GM23338 (cell line): ENCODE measurements at places on chromosomes 2 and 18.

DNA sequence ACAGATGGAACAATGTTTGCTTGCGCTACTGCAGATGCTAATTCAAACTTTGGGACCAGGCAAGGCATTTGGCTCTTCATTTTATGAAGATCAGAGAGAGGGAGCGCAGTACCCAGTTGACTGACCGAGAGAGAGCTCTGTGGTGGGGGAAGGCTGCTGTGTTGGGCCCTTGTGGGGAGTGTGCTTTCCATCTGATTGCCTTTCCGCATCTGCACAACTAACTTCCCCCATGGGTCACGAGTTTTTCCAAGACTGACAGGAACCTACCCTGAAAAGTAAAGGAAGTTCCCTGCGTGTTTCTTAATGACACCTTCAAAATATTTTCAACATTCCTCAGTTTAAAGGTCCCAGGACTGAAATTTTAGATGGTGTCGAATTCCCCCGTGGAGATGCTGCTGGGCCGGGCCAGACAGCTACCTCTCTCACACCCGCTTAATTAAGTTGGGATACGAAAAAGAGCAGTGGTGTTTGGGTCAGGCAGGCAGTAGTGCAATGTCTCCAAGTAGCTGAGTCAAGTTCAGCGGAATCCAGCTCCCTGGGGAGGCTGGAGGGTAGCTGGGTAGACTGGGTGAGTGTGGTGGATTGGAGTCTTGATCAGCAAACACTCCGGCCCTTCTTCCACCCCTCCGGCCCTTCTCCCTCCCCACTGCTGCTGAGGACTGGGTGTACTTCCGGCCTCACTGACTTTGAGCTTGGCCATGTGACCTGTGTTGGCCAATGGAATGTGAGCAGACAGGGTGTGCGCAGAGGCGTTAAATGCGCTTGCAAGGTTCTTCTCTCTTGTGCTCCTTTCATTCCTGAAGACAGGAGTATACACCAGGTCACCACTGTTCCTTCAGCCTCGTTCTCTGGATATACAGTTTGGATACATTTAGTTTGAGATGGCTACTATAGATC, 2.3 kb upstream of the ARHGAP25 start:
- DNase-seq, result no peak

- peak; percentile 13 for DNase-seq
Measured at GRCh38 chr2:160479269-160479668, 14.3 kb downstream of the RBMS1 start.

- DNase-seq, result peak; percentile 91
Measured at GRCh38 chr2:11123856-11124759, 31.2 kb upstream of the SLC66A3 start.

DNA sequence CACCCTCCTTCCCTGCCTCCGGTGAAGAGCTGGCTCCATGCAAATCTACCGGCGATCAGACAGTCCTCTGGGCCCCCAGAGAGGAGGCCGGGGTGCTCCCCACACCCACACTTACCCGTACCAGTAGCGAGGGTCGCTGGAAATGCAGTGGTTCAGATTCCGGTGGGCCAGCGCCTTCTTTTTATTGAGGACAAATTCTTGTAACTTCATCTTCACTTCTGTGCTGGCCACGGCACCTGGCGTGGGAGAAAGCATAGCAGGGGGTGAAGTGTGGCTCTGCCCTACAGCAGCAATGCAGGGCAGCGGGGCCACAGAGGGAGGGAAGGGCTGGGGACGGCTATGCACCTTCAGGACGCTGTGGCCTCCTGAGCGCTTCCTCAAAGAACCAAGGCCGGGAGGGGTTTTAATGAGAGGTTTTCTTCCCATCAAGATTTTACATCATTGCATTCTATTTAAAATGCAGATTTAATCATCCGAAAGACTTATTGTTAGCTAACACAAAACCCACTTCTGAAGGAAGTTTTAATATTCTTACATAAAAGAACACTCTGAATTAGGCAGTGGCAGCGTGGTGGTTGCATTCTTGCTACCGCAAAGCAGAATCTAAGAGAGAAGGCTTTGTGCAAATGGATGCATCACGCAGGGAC, 237.0 kb downstream of the HDAC4 start:
- DNase-seq, result no peak

- DNase-seq, result no peak
Measured at GRCh38 chr2:33108483-33109443, 162.0 kb downstream of the LTBP1 start.

DNA sequence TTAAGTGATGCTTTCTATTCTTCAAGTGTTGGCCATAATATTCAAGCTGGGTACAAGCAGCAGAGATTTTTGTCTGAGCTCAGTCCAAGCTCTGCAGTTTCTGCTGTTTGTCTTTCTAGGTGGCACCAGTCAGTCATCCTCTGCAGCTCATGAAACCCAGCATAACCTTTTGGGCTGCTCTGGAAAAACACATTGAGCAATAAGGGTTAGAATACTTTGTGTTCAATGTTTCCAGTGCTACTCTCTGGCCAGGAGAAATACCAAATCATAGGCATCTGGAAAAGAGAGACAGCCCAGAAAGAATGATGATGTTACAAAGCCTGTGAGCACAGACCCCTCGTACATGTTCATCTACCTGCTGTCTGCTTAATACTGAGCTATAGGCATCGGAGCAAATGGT, 19.5 kb upstream of the WIPF1 start:
- no peak for DNase-seq

GRCh38 chr2:99977966-99978365, 164.4 kb downstream of the AFF3 start:
- no peak for DNase-seq

GRCh38 chr2:37527361-37527760, 144.1 kb downstream of the CDC42EP3 start:
- no peak for DNase-seq

DNA sequence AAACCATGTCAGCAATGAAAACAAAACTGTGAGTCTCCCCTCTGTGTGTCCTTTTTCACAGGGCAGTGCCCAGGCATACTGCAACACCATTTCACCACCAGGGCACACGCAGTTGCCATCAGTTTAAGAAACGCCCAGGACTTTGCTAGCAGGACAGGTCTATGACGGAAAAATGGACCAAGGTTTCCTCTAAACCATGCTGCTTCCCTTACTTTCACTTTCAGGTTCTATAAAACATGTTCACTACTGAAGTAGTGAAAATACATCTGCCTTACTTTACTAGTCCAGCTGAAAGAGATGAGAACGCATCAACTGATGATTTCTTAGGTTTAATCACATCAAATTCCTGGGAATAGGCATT, 110.5 kb downstream of the TCF4 start:
- no peak for DNase-seq

DNA sequence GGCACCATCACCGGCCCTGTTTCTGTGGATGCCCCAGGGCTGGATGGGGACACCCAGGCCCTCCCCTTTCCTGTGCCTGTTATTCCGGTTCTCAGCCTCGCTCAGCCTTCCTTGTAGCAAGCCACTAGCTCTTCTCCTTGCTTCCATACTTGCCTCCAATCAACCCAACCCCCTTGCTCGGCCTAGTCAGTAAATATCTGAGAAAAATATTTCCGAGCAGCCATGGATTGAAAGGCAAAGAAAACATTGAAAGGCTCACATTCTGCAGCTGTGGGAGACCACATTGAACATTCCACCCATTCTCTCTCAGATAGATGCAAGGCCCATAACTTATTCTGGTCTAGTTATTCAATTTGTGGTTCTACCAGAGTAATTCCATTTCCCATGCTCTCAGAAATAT, 114.9 kb downstream of the SPP2 start:
- DNase-seq, result no peak

DNA sequence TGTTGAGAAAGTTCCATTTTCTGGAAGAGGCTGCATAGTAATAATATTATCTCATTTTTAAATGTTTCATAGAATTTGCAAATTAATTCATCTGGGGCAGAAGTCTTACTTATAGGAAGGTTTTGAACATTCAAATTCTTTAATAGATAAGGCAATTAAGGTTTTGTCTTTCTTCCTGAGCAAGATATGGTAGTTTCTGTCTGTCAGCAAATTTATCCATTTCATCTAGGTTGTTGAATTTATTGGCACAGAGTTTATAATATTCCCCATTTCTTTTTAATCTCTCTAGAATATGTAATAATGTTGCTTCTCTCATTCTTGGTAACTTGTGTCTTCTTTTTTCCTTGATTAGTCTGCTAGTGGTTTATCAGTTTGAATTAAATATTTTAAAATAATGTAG, 90.2 kb upstream of the EPB41L5 start:
- no peak for DNase-seq

DNA sequence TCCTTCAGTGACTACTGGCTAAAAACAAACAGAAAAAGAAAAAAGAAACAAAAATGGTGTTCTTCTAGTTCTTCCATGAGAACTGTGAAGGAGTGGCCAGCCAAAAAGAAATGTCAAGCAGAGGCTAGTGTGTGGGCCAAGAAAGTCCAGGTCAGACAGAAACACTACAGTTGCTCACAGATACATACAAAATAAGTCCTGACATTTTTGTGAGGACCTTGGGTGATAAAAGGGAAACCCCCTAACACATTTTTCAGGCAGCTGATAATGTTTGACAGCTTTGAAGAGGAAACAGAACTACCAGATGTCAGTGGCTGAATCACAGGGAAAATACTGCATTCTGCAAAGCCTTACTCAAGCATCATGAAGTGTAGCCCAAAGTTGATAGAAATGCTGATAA, 28.1 kb downstream of the ARHGAP25 start:
- no peak for DNase-seq

DNA sequence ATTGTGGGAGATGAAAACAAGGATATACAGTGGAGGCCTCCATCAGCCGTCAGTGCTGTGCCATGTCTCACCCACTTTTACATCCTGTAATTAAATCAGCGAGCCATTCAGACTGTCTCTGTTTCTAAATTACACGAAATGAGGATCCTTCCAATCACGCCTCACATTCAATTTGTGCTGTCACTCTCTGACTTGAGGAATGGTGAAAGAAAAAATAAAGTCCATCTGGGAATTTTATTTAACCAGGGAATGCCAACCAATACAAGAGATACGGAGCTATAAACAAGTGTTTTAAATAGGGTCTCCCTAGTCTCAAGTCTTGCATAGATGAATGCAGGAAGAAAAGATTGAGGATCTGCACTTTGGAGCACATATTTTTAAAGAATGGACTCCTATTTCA, 72.8 kb downstream of the CMPK2 start:
- DNase-seq, result no peak

- no peak for DNase-seq
Measured at GRCh38 chr2:27901234-27901633, 10.7 kb downstream of the BABAM2 start.

DNA sequence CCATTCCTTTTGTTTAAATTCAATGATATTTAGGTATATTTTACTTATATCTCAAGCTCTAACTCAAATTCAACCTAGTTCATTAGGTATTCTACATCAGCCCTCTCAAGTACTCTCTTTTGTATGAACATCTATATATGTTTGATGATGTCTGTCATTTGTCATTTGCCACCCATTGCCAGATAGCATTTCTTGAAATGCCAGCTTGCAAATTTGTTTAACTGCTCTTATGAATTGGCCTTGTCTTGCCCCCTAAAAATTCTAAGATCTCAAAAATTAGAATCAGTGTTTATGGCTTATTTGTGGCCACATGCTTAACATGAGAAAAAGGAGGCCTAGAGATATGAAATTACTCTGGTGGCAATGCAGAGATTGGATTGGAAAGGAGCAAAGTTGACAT, 1140.3 kb upstream of the DDX18 start:
- DNase-seq, result no peak
